Endothelial cell (in vitro differentiated cells): ENCODE measurements at places on chromosomes 1 and 21.

DNA sequence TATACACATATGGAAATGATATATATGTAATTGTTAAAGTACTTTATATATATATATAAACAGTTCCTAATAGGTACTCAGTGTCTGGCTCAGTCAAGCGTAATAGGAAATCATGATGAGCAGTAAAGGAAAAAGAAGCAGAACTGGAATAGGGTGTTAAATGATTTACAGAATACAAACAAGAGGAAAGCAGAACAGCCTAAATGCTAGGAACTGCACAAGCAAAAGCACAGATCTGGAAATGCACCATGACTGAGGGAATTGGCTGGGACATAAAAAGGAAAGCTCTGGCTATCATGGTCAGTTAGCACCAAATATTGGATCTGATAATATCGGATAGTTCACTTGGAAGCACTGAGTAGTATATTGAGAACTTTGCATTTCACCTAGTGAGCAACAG is 51.8 kb downstream of the SLC44A5 start:
- no peaks in the 10 kb centered on the region for H3K27me3 ChIP-seq
- H3K27ac ChIP-seq = no peak overlapping the region
- H3K36me3 ChIP-seq = no peaks in the 10 kb centered on the region
- DNase-seq = no peak
- no peaks in the 10 kb centered on the region for H3K4me1 ChIP-seq
- no peak overlapping the region for H3K4me3 ChIP-seq

DNA sequence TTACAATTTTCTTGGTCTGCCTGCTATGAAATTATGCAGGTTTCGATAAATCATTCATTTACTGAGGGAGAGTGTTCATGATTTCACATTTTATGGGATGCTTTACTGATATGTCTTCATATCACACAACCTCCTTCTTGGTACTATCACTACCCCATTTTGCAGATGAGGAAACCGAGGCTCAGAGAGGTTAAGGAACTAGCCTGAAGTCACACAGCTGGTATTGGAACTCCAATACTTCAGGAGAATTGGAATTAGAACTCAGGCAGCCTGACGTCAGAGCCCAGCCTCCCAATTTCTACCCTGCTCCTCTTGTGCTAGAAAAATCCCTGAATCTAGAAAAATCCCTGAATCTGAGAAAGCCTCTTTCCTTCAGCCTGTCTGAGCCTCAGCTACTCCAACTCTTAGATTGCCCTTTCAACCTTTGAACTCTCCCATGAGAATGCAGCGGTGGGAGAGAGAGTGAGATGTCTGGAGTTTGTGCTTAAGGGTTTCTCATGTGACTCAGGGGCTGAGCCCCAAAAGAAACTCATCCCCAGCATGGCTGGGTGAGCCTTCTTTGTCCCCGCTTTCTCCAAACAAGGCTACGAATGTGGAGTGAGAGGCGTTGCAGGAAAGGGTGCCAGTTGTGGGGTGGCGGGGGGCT is 50.8 kb upstream of the IFNLR1 start:
- H3K27ac ChIP-seq = no peak overlapping the region
- no peaks in the 10 kb centered on the region for H3K27me3 ChIP-seq
- no peak for DNase-seq
- H3K4me3 ChIP-seq = no peak overlapping the region
- no peaks in the 10 kb centered on the region for H3K4me1 ChIP-seq
- H3K36me3 ChIP-seq = no peaks in the 10 kb centered on the region

DNA sequence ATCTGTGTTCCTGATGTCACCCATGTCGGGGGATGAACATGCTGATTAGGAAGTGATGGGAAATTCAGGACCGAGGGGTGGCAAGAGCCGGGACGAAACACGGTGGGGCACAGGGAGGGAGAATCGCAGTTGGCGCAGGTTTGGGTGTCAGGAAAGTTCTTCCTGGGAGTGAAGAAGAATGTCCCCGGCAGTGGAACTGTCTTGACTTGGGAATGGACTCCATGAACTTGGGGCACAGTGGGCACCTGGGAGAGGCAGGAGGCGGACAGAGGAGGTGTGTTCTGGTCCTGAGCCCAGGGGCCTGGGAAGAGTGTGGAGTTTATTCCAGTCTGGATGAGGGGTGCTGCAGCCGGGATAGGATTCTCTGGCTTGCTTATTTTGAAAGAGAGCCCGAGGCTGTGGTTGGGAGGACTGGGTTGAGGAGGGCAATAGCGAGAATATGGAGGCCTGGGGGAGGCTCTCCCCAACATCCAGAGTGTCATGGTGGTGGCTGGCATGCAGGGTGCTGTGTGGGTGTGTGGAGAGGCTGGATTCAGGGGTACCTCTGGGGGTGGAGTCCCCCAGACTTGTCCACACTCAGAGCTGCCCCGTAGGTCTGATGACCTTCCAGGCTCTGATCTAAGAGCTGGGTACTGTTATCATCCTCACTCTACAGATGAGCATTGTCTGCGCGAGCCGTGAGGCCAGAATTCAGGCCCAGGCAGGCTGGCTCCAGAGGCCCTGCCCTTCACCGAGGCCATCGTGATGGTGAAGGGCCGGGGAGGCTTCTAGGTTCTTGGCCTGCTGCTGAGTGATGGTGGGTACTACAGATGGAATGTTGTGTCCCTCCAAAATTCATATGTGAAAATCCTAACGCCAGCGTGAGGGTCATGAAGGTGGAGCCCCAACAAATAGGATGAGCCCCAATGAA is 274.5 kb upstream of the C1orf174 start:
- no peak for DNase-seq
- no peak overlapping the region for H3K4me3 ChIP-seq
- H3K36me3 ChIP-seq = peaks cover 11% of the 10 kb centered on the region
- no peak overlapping the region for H3K27ac ChIP-seq
- H3K4me1 ChIP-seq = no peaks in the 10 kb centered on the region

DNA sequence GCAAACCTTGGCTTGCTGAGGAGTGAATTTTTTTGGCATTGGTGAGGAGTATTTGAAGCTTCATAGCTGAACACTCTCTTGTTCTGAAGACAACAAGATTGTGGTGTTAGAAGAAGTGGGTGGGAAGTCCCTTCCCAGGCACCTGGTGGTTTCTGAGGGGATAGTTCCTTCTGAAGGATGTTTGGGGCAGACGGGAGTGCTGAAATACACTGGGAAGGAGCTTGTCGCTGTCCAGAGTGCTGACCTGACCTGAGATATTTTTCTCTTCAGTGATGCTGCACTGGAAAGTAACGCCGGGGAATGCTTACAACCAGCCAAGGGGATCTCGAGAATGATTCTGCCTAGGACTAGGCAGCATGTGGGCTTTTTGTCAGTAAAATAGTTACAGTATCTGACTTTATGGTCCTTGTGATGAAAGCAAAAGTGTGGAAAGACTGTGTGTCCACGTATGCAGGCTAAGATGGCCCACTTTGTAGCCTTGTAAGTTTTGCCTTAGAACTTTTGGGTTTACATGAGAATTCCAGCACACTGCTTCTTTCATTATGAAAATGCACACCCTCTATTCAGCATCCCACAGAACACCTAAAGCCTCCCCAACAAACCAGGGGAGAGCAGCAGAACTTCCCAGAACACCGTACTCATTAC is 33.1 kb upstream of the NFASC start:
- no peaks in the 10 kb centered on the region for H3K36me3 ChIP-seq
- no peak overlapping the region for H3K4me3 ChIP-seq
- H3K27me3 ChIP-seq = peaks cover 1% of the 10 kb centered on the region
- peak; percentile 70 for DNase-seq

DNA sequence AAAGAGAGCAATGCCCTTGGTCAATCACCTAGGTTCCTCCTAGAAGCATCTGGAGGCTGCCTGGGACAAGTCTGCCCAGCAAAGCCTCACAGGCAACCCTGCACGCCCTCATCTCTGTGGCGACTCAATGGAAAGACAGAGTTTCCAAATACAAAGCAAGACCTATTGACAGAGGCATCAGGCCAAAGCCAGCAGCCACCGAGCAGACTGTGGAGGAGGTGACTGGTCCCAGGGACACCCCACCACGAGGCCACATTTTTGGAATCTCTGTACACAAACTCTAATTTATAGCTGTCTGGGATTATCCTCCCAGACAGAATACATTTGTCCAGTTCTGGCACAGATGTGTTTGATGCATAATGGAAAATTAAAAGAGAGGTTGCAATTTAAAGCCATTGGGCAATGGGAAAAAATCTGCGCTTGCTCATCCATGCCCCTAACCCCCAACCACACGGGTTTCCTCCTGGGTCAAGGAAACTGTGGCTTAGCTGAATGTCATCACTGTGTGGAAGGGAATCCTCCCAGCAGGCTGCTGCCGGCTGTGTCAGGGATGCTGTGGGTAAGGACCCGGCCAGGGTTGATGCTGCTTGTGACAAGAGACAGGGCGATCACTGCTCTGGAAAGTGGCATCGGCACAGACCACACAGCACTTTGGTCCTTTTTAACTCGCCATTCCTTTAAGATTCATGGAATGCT is 14.3 kb downstream of the TSPAN2 start:
- peaks cover 6% of the 10 kb centered on the region for H3K4me1 ChIP-seq
- no peaks in the 10 kb centered on the region for H3K36me3 ChIP-seq
- no peak overlapping the region for H3K4me3 ChIP-seq
- no peak overlapping the region for H3K27ac ChIP-seq

- no peak for DNase-seq
- H3K27me3 ChIP-seq = peaks cover 4% of the 10 kb centered on the region
- no peak overlapping the region for H3K27ac ChIP-seq
- H3K36me3 ChIP-seq = no peaks in the 10 kb centered on the region
- H3K4me3 ChIP-seq = no peak overlapping the region
- H3K4me1 ChIP-seq = peaks cover 6% of the 10 kb centered on the region
Observed at GRCh38 chr1:232271991-232272589, 357.8 kb downstream of the SIPA1L2 start.

DNA sequence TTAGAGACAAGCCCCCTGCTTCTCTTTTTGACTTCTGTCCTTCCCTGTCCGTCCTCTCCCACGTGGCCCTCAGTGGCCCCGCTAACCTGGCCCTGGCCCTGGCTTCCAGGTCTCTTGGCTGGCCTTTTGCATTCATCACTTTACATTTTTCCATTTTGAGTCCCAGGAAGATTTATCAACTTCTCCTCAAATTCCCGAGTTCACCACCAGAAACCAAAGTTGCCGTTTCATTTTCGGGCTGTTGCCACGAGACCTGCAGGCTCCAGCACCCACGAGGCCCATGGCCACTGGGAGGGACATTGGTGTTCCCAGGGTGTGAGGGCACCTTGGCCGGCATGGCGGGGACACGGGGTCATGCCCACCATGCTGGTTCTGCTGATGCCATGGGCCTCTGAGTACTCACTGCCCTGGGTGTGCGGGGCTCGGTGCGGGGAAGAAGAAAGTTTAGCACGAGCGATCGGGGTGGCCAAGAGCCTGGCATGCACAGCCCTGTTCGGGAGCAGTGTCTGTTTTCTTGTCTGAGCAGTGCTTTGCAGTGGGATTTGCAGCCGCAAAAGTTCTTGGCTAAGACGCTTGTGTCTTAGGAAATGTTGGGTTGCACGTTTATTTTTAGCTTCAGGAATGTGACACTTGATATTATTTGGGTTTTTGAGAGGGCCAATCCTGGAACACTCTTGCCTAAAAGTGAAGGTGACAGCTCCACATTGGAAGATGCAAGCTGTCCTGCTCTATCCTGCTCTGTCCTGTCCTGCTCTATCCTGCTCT is 40.4 kb upstream of the ADARB1 start:
- H3K27me3 ChIP-seq = peaks cover 3% of the 10 kb centered on the region
- peak overlapping the region; percentile 48 for H3K4me3 ChIP-seq
- peak overlapping the region; percentile 11 for H3K27ac ChIP-seq
- H3K36me3 ChIP-seq = peaks cover 13% of the 10 kb centered on the region
- H3K4me1 ChIP-seq = peaks cover 10% of the 10 kb centered on the region
- DNase-seq = no peak

- DNase-seq = no peak
- no peak overlapping the region for H3K4me3 ChIP-seq
- no peaks in the 10 kb centered on the region for H3K27me3 ChIP-seq
- no peaks in the 10 kb centered on the region for H3K4me1 ChIP-seq
Observed at GRCh38 chr1:212525479-212526110, 83.0 kb upstream of the ATF3 start.

DNA sequence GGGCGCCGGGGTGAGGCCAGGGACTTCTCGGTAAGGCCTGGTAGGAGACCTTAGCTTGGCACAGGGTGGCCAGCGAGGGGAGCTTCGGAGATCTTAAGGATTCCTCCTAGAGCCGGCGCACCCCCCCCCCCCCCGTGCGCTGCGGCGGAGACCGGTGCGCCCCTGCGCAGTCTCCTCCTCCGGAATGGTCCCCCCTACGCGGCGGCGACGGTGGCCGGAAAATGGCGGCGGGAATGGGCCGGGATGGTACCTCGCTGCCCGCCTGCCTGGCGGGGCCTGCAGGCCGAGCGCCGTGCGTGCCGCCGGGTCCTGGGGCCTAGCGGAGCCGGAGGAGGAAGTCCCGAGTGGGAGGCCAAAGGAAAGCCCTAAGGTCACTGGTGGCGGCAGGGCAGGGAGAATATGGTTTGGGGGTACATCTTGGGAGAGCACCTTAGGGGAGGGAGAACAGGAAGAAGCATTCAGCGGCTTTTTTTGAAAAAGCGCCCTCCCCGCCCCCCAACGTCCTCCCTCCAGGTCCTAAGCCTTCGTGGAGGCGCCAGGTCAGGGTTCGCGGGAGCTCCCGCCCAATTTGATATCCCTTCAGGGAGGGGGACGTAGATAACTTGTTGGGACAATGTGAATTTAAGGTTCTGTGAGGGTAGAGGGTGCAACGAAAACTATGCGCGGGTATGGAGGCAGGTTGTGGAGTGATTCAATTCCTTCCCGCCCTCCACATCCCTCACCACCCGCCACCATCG is 429 bp downstream of the SRRM1 start:
- H3K27me3 ChIP-seq = peaks cover 17% of the 10 kb centered on the region
- DNase-seq = peak; percentile 46
- H3K4me3 ChIP-seq = peak overlapping the region; percentile 95
- peaks cover 14% of the 10 kb centered on the region for H3K36me3 ChIP-seq
- H3K27ac ChIP-seq = peak overlapping the region; percentile 82

- no peaks in the 10 kb centered on the region for H3K36me3 ChIP-seq
- no peak for DNase-seq
- no peak overlapping the region for H3K27ac ChIP-seq
- H3K4me3 ChIP-seq = no peak overlapping the region
- no peaks in the 10 kb centered on the region for H3K27me3 ChIP-seq
- H3K4me1 ChIP-seq = no peaks in the 10 kb centered on the region
Observed at GRCh38 chr1:189874715-189875435, 602.8 kb downstream of the BRINP3 start.

- H3K36me3 ChIP-seq = no peaks in the 10 kb centered on the region
- no peaks in the 10 kb centered on the region for H3K27me3 ChIP-seq
- no peak overlapping the region for H3K4me3 ChIP-seq
- no peak for DNase-seq
- H3K27ac ChIP-seq = no peak overlapping the region
Observed at GRCh38 chr21:35933466-35933865, 126.9 kb downstream of the SETD4 start.

DNA sequence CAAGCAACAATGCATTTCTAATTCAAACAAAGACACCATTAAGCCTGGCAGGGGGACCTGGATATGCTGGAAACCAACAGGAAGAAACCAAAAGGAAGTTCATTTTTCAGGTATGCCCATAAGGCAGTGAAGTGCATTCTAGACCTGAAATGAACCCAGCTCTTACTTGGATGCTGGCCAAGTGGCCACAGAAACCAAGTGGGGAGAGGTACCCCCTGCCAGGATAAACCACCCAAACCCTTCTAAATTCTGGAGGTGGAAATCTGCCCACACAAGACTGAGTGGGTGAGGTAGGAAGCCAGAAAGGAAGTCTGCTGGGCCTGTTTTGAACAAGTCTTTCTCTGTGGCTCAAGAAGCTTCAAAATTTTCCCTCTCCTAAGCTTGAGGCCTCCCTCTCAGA is 2.6 kb downstream of the CD5L start:
- H3K4me1 ChIP-seq = peaks cover 6% of the 10 kb centered on the region
- no peak overlapping the region for H3K4me3 ChIP-seq
- no peaks in the 10 kb centered on the region for H3K36me3 ChIP-seq

GRCh38 chr1:110696818-110697217 is 22.1 kb upstream of the KCNA3 start:
- H3K4me1 ChIP-seq = no peaks in the 10 kb centered on the region
- H3K27ac ChIP-seq = no peak overlapping the region
- peaks cover 2% of the 10 kb centered on the region for H3K27me3 ChIP-seq
- no peaks in the 10 kb centered on the region for H3K36me3 ChIP-seq
- no peak for DNase-seq
- H3K4me3 ChIP-seq = no peak overlapping the region
